ENCODE measurements at places on chromosomes 7 and 10.

GRCh38 chr10:118926072-118926417 is 103.5 kb upstream of the NANOS1 start:
- no peak for DNase-seq

DNA sequence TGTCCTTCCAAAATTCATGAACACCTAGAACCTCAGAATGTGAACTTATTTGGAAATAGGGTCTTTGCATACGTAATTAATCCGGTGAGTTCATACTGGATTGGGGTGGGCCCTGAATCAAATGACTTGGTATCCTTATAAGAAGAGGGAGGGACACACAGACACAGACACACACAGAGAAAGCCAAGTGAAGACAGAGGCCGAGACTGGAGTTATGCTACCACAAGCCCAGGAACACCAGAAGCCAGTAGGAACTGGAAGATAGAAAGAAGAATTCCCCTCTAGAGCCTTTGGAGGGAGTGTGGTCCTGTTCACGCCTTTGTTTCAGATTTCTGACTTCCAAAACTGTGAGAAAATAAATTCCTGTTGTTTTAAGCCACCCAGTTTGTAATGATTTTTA is 17.1 kb upstream of the PHF14 start:
- no peak for DNase-seq

GRCh38 chr10:66214721-66215404 is 711.0 kb upstream of the LRRTM3 start:
- DNase-seq, result no peak

- DNase-seq, result no peak
Measured at GRCh38 chr7:112108981-112109380, 97.2 kb downstream of the DOCK4 start.

- no peak for DNase-seq
Measured at GRCh38 chr10:12194752-12195271, 879 bp downstream of the NUDT5 start.

- no peak for DNase-seq
Measured at GRCh38 chr7:38975944-38976392, 1.7 kb upstream of the POU6F2 start.

- DNase-seq, result no peak
Measured at GRCh38 chr7:12779947-12780346, 92.5 kb downstream of the ARL4A start.

GRCh38 chr7:1068013-1068412 is 19.9 kb upstream of the GPER1 start:
- no peak for DNase-seq

- DNase-seq, result no peak
Measured at GRCh38 chr7:49308787-49309186, 384.4 kb downstream of the CDC14C start.

- no peak for DNase-seq
Measured at GRCh38 chr7:148433521-148434180, 156.9 kb upstream of the C7orf33 start.

DNA sequence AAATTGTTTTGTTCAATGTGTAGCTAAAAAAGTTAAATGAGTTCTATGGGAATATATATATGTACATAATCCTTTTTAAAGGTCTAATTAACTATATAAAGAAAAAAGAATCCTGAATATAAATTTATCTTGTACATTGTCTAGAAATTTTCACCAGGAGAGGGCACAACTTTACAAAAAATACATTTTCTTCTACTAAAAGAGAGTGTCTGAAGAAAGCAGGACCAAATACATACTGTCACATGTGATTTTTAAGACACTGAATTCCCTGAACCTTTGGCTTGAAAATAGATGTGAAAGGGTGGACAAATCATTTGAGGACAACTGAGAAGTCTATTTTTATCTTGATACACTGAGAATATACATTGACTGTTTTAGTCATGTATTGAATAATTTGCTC is 204.3 kb downstream of the DGKB start:
- no peak for DNase-seq

- no peak for DNase-seq
Measured at GRCh38 chr10:1044146-1044545, 4.8 kb downstream of the IDI1 start.

GRCh38 chr7:106430535-106431455 is 146.0 kb upstream of the NAMPT start:
- DNase-seq, result no peak

DNA sequence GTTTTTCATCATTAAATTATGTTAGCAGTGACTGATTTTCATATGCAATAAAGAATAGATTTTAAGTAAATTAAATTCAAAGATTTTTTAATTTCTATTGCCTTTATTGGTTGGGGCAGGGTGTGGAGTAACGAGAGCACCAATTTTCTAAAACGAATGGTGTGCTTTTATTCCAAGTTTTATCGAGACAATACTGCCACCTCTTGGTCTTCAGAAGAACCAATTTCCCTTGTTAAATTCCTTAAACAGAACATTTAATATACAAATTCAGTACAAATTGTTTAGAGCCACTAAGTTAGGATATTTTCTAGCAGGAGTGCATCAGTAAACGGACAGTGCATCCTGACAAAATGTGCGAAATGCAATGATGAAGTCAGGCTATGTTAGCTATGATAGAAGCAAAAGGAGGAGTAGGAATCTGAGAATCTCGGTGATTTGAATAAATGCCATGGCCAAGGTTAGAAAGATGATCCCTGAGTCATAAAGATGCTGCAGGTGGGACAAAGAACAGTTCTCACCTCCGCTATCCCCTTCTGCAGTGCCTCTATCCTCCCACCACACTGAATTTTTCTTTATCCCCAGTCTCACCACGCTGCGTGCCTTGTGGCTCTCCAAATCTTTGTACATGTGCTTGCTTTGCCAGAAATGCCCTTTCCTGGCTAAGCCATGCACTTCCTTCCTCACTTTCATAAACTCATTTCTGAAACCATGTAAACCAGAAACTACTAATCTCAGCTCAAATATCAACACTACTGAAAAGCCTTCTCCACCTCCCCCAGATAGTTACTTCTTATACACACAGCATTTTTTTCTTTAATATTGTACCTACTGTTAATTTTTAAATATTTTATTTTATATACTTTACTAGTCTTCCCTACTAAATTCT is 31.9 kb upstream of the AGBL3 start:
- DNase-seq, result no peak

DNA sequence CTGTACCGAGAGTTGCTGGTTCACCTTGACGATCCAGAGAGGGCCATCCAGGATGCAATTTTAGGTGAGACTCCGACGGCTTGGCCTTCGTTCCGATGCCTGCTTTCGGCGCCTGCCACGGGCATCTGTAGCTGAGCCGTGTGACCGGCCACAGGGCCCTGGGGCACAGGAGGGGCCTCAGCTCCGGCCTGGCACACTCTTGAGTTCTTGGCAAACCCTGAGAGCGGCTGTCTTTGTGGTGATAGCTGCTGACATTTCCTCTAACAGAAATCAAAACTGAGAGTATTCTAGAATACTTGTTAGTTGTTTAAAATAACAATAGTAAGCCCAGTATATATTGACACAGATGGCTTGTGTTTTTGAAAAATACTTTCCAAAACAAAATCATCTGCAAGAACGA is 52.2 kb upstream of the SUN1 start:
- DNase-seq, result no peak

DNA sequence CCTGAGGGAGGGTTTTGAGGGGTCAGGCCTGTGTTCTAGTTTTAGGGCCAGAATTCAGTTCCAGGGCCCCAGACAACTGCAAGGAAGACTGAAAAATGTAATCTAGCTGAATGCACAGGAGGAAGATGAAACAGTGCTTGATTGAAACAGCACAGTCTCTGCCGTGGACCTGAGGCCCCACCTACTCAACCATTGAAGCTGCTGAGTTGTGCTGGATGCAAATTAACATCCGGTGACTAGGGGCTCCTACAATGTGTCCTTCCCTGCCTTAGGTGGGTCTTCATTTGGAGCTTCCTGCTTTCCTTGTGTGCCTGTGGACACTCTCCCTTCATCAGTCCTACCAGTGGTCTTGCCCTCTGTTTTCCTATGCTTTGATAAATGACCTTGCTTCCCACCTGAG is 5.7 kb downstream of the GLRX3 start:
- no peak for DNase-seq

DNA sequence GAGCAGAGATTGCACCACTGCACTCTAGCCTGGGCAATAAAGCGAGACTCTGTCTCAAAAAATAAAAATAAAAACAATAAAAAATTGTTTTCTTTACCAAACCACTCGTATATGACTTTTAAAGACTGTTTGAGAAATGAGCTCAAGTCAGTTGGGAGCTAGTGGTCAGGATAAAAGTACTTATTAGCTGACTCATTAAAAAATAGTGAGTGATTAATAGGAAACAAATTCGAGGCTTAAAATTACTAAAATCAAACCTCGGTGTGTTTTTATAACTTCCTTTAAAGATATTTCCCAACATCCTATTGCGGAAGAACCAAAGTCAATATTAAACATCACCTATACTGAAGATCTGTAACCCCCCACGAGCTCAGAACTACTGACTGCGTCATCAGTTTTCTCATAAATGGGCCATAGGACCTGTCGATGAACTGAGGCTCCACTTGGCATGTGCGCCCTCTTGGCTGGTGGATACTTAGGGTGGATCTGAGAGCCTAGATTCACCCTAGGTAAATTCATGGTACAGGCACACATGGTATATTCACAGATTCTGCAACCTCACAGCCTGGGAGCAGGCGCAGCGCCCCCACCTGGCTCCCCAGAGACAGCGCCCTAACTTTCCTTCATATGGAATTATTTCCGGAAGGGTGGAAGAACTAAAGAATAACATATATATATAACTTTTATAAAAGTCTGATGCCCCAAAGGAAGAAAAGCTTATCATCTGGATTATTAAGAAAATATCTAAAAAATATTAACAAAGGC is 9.2 kb downstream of the MKI67 start:
- DNase-seq, result no peak

DNA sequence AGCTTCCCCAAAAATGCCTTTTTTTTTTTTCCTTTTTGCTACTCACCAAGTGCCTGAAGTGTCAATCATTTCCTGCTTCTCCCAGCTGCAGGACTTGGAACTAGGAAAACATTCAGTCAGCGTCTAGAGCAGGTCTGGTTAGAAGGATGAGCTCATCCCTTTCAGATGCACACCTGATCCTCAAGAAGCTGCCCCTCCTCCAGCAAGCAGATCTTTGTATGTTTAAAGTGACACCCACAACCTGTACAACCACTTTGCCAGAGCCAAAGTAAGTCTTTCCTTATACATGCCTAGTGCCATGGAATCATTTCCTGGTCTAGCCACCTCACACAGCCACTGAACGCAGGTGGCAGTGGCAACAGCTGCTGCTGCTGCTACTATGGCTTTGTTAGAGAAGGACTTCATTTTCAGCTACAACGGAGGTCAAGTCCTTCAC is 10.4 kb upstream of the USP54 start:
- no peak for DNase-seq

DNA sequence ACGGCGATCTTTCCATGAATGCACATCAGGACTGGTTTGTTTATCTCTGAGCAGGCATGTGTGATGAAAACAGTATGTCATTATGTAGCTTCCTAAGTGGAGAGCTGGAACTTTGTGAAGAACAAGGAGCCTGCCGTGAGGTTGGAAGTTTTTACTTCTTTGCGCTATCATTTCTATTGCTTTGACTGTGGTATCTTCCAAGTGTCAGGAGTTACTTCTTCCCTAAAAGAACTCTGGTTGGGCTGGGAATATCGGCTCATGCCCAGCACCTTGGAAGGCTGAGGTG is 167.4 kb upstream of the AHR start:
- DNase-seq, result no peak

DNA sequence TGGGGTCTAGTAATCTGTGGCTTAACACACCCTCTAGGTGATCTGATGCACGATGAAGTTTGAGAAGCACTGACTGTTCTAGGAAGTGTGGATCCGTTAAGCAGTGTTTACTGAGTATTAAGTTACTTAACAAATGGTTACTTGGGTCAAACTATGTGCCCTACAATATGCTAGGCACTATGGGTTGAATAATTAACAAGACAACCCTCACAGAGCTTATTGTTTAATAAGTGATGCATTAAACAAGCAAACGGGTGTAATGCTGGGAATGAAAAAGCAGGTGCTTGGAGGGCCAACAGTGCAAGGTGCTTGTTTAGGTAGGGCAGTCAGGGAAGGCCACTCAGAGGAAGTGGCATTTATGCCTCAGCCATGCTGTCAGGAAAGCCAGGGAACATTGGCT is 378.0 kb upstream of the PODXL start:
- DNase-seq, result no peak

DNA sequence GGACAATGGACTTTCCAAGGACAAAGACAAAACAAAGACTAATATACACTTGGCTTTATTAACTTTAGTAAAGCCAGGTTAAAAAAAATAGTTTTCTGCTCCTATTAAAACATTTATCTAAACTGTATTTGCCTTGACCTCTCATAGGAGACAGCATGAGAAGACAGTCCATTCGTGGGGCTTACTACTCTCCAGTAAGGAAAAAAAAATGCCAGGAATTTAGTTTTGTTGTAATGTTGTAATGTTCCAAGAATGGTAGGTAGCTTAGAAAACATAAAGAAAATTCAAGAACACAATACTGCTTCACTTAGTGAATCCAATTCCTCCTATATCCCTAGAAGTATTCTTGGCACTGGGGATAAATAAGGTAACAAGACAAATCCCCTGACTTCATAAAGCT is 81.7 kb downstream of the KMT2C start:
- no peak for DNase-seq

GRCh38 chr7:110051372-110051771 is 1039.6 kb upstream of the LRRN3 start:
- DNase-seq, result no peak

GRCh38 chr10:46307281-46308112 is 20.7 kb downstream of the ANTXRL start:
- DNase-seq, result no peak

DNA sequence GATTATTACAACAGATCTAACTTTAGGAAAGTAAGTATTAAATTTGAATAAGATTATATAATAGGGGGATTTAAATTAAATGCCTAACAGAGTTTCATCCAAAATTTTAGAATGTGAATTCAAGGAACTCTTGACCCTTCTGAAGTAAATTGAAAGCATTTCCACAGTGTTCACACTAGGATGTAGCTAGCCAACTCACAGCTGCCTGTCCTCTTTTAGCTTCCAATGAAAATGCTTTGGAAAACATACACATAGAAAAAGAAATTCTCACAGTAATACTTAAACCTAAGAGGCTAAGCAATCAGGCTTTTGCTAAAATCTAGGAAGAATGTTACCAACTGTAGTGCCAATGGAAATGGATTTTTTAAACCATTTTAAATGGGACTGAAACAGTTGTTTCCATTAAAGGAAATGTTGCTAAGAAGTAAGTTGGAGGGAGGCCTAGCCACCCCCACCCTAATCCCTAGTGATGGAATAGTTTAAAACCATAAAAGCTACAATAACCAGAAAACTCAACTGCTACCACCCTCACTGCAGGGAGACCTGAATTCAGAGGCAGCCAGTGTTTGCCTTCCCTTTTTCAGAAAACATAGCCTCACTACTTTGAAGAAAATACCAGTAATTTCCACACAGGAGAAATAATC is 58.3 kb downstream of the REEP3 start:
- no peak for DNase-seq

DNA sequence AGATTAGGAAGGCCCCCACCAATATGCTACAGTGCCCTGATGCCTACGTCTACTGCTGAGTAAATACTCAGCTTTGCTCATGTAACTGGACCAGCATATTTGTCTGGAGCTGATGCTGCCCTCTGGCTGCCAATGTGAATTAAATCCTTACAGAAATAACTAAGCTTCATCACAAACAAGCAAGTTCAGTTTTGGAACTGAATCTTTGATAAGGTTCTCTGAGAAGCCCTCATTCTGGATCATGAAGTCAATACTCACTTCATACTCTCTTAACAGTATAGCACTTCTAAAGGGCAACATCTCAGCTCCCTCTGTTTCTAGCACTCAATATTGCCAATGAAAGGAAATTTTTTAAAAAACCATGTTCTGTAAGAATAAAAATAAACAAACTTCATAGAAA is 246.7 kb downstream of the ETV1 start:
- DNase-seq, result no peak

- no peak for DNase-seq
Measured at GRCh38 chr7:8258166-8258565, 3.8 kb downstream of the ICA1 start.
